ENCODE measurements at places on chromosomes 16 and 17.
A peak's percentile ranks its signal among the peaks of the same experiment; 100 is the strongest.

DNA sequence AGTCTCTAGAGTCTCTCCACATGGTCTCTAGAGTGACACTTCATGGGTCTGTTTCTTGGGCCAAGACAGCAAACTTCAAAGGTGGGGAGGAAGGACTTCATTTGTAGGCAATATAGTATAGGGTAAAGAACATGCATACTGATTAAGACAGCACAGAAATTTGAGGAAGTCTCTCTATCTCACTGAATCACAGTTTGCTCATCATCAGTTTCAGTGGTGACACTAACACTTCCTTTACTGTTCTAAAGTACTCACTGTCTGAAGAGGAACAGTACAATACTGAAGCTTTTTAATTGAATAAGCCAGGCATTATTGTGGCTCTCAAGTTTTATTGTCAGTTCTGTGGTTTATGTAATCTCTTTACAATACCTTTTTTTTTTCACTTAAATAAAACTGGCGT is 656.4 kb upstream of the CDH8 start:
- no peak for DNase-seq

- DNase-seq, result no peak
Observed at GRCh38 chr16:4246777-4247459, 5.0 kb upstream of the SRL start.

DNA sequence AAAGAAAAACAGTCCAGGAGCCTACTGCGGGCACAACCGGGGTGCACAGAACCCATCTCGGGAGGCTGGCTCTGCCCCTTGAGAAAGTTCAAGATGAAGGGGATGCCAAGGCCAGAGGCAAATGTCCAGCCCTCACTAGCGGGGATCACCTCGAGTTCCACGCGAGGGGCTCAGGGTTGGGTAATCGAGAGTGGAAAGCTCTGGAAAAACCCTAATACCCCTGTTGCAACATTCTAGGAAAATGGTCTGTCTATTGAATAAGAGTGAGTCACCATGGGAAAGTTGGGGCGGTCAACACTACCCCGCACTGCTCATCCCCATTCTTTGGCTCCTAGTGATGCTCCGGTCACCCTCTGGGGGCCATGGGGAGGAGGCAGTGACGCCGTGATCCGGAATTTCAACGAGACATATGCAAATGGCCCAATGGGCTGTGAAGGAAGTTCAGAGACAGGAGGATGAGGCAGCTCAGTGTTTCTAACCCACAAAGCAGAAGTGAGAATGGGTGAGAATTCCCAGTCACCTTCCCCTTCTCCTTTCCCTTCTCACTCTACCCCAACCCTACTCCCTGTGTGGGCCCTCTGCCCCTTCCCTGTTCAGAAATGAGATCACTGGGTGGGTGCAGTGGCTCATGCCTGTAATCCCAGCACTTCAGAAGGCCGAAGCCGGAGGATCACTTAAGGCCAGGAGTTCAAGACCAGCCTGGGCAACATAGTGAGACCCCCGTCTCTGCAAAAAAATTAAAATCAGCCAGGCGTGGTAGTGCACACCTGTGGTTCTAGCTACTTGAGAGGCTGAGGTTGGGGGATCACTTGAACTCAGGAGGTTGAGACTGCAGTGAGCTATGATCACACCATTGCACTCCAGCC is 22.4 kb downstream of the SOCS3 start:
- no peak for DNase-seq

- DNase-seq, result no peak
Observed at GRCh38 chr17:65851965-65852736, 290.7 kb upstream of the AXIN2 start.

DNA sequence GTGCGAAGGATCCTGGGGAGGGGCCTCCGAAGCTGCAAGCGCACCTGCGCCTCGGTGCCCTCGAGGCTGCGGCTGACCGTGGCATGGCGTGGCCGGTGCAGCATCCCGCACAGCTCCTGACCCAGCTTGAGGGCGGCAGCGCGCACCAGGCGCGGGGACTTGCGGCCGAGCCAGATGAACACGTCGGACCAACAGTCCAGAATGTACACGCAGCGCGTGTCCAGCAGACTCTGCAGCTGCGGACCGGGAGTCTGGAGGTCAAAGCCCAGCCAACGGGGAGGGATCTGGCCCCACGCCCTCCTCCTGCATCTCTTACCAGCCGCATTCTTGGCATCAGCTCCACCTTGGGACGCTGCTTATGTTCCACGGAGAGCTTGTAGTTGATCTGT is 10.9 kb downstream of the FLII start:
- no peak for DNase-seq

- DNase-seq, result peak; percentile 81
Observed at GRCh38 chr16:27202923-27203506, 311 bp upstream of the KDM8 start.

DNA sequence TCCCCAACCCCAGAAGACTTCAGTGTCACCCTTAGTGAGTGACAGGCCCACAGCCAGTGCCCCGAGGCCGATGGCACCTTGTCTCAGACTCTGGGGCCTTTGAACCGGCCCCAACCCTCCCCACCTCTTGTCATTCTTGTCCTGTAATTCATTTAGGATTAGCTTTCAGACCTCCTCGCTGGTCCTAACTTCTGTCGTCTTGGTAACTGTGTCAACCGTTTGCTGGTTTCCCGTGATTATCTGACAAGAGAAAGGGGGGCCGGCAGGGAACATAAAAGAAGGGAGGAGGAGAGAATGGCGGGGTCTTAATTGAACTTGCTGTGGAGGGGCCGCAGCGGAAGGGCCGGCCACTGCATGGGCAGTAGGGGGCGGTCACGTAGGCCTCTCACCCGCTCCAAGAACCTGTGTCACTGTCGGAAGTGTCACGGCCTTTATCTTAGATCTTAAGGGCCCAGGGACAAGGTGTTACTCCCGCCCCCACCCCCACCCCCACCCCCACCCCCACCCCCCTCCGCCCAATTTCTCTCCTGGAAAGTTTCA is 46.5 kb upstream of the GSE1 start:
- no peak for DNase-seq

DNA sequence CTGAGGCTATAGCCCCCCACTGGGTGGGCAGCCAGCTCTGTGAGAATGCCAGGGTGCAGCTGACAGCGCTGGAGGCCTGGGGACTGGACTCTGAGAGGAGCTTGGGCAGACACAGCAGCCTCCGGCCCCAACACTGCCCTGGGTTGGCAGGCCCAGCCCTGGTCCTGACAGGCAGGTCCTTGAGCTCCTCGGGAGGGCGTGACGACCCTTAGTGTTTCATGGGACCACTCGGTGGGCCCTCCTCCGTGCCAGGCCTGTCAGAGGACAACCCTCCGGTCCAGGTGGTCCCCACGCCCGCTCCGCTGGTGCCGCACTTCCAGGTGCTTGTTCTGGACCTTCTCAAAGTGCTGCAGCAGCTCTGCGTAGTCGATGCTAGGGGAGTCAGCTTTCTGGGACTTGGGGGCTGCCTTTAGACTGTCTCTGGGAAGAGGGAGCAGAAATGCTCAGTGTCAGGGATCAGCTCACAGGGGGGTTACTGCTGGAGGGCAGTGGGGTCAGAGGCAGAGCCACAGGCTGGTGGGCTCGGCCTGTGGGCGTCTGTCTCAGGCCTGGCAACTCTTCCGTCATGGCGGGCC is 1.9 kb upstream of the MTSS2 start:
- no peak for DNase-seq

DNA sequence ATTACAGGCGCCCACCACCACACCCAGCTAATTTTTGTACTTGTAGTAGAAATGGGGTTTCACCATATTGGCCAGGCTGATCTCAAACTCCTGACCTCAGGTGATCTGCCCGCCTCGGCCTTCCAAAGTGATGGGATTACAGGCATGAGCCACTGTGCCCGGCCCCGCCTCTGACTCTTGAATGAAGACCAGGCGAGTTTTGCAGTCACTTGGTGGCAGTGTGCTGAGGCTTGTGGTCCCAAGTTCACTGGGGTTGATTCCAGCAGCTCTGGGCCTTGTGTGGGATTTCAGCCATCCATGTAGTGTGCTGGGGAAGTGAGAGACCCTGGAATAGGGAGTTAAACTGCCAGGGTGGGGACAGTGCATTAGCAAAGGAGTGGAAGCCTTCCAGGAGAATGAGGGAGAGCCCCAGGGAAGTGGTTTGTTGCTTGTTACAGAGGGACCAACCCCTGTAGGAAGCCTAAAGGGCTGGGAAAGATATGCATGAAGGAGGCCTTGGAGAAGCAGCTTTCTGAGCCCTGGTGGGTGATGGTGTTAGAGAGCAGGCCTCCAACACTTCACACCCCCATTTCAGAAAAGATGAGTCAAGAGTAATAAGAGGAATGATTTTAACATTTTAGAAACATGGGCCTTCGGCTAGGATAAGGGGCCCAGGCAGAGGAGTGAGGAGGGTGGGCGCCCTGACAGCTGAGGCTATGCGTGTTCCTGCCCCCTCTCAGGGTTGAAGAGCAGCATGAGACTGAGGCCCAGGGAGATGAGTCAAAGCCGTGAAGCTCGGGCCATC is 14.5 kb downstream of the PSKH1 start:
- no peak for DNase-seq

- no peak for DNase-seq
Observed at GRCh38 chr17:66200685-66201092, 8.8 kb upstream of the CEP112 start.

DNA sequence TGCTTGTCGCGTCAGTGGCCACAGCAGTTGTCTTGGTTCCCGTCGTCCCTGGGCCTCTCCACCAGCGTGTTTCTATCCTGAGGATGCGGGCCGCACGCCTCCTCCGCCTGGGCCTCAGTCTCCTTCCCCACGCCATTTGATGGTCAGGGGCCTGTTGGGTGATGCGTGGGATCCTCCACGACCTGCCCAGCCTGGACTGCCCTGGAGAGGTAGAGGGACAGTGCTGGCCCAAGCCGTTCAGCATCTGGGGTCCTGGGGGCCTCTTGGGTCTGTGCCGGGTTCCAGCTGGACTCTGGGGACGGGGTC is 20.3 kb downstream of the GSE1 start:
- no peak for DNase-seq

GRCh38 chr16:84537491-84538151 is 33.2 kb upstream of the MEAK7 start:
- no peak for DNase-seq

- no peak for DNase-seq
Observed at GRCh38 chr16:82016263-82016662, 5.0 kb upstream of the SDR42E1 start.

DNA sequence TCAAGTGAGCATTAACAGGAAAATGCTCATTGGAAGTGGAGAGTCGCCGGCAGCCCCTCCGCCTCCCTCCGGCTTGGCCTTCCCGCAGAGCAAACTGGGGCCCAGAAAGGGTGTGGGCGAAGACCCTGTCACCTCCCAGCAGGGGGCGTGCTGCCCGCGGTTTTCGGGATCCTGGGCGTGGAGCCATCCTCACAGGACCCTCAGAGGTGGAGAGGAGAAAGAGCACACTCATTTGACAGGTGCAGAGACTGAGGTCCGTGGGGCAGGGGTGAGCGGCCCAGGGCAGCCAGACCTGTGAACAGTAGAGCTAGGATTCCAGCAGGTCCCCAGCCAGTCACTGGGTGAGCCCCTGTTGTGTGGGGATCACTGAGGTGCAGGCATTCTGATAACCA is 1002.9 kb downstream of the KCNJ18 start:
- DNase-seq, result no peak

GRCh38 chr17:3773511-3773910 is 27.5 kb downstream of the ITGAE start:
- no peak for DNase-seq

DNA sequence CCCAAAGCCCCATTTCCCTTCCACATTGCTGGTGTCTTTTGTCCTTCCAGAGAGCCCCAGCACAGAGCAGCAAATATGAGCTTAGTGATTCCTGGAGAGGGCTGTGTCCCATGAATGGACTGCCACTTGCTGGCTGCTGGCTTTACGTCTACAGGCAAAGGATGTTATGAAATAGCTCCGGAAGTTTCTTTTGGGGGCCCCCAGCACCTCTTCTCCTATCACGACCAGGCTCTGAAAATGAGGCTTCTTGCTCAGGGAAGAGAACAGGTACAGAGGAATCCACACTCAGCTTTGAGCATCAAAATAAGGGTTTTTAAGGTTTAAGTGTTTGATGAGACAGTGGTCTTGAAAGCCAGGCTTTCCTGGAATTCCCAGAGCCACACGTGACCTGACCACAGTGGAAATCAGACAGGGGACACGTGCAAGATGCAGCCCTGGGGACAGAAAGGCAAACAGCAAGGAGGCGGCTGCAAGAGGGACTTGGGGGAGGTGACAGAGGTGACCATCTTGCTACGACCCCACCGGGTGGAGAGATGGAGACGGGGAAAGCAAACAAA is 58.1 kb downstream of the ZDHHC7 start:
- no peak for DNase-seq

GRCh38 chr16:24041834-24042631 is 206.2 kb downstream of the PRKCB start:
- DNase-seq, result no peak

DNA sequence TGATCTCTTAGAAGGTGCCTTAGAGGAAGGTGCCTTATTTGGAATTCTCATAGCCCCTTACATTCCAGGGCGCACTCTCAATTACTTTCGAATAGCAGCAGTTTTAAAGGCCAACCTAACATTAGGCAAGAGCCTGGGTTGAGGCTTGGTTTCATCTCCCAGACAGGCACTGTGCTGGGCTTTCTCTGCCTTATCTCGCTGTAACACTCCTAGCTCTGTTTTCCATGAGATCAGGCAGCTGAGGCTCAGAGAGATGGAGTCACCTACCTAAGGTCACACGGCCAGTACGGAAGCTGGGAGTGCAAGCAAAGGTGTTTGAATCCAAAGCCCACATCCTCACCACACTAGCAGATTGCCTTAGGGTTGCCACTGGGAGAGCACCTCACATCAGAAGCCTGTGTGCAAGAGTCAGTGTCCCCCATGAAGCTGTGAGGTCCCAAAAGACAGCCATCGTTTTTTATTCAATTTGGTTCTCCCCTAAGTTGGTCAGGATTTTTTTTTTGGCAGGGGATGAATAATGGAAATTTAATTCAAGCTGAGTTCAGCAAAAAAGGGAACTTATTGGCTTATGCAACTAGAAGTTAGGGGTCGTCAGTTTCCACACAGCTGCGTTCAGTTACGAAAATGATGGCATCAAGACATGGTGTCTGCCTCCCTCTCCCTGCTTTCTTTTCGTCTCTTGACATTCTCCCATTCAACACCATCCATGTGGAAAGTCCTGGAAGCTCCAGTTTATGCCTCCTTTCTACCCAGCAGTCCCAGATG is 206.4 kb downstream of the KATNIP start:
- no peak for DNase-seq

- DNase-seq, result no peak
Observed at GRCh38 chr17:8463099-8463498, 27.4 kb downstream of the NDEL1 start.

GRCh38 chr16:15773968-15774367 is 82.9 kb downstream of the MYH11 start:
- no peak for DNase-seq

DNA sequence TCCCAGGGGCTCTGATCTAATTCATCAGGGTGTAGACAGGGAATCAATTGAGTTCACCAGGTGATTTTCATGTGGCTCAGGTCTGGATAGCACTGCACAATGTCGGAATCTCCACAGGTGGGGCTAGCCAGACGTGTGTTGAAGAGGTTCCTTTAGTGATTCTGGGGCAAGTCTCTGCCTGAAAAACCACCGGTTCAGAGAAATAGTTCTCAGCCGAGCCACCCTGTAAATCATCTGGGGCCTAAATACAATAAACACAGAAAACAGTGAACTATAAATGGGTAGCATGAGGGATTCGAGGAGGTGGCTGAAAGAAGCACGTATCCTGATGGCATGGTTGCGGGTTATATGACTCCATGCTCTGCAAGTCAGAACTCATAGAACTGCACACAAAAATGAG is 21.3 kb downstream of the ASPA start:
- DNase-seq, result no peak

- DNase-seq, result no peak
Observed at GRCh38 chr17:80682372-80682771, 137.7 kb downstream of the RPTOR start.
